GM12891 (cell line): ENCODE measurements at places on chromosomes 12 and 14.

GRCh38 chr14:20429801-20430669 is 5.9 kb downstream of the KLHL33 start:
- DNase-seq = no peak

DNA sequence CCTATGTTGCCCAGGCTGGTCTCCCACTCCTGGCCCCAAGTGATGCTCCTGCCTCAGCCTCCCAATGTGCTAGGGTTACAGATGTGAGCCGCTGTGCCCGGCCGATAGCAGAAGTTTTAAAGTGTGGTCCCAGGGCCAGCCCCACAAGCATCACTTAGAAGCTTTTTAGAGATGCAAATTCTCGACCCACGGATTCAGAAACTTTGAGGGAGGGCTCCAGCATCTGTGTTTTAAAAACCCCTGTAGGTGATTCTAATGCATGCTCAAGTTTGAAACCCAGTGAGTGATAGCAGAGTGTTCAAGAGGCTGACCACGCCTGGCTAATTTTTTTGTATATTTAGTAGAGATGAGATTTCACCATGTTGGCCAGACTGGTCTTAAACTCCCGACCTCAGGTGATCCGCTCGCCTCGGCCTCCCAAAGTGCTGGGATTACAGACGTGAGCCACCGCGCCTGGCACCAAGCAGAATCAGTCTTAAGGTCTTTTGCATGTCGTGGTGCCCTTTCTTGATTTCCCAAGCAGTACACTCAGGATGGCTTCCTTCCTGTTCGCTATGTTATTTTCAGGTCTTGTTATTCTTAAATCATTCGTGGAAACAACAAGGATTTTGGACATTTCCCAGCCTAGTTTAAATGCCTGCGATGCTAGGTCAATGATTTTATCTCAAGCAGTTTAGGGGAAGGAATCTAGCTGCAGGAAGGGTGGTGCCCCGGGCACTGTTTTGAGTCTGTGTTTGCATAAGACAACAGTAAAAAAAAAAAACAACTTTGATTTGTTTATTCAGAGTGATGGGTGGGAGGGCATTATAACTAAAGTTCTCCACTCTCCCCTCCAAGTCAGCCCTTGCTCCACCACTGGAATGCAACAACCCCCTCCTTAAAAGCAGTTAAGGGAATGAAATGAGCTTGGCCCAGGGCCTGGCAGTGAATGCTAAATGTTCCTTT is 9.2 kb upstream of the RILPL2 start:
- no peak for DNase-seq

- DNase-seq = no peak
These were observed 31.2 kb downstream of the DAD1 start for GRCh38 chr14:22557846-22558220.

GRCh38 chr14:24179961-24180796 is 8.3 kb downstream of the REC8 start:
- no peak for DNase-seq

DNA sequence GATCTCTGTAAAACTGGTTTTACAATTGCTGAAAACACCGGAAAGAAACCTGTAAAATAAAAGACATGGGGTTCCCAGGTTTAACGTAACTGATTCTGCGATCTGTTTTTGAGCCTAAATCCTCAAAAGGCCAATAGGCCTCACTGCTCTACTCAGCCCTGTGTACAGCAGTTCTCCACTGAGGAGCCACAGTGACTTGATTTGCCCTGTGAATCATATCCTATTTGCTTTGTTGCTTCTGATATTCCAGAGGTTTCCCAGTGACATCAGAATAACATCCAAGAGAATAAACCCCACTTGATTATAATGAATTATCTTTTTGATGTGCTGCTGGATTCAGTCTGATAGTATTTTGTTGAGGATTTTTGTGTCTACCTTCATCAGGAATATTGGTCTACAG is 27.5 kb downstream of the MDM1 start:
- no peak for DNase-seq

- no peak for DNase-seq
These were observed 353.4 kb downstream of the KCNH5 start for GRCh38 chr14:62691647-62692489.

GRCh38 chr14:55245657-55246268 is 25.5 kb upstream of the FBXO34 start:
- DNase-seq = peak; percentile 16

GRCh38 chr14:90114554-90114953 is 52.8 kb downstream of the KCNK13 start:
- no peak for DNase-seq

DNA sequence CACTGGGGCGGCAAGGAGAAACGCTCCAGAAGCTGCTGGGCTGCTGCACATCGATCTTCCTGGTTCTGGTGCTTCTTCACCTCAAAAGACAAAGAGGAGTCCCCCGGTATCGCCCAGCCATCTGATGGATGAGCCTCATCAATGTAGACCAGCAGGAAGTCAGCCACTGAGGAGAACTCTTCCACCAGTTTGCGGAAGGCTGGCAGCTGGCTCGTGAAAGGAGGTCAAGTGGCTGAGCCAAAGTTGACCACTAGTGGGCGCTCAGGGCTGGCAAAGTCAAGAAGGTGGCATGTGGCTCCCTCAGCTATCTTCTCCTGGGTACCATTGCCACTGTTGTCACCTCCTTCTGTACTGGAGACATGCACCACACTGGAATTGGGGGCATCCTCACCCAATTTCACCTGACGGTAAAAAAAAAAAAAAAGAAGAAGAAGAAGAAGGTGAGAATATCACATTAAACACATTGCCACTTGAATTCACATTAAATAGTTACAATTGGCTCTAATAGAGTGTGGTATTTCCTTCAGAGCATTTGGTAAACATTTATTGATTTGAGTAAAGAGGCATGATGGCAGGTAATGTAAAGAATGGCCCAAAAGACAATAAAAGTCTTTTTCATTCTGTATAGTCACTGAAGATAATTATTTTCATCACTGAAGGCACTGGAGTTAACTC is 8.3 kb downstream of the DIO2 start:
- peak; percentile 7 for DNase-seq

- DNase-seq = no peak
These were observed 22.9 kb downstream of the WNT5B start for GRCh38 chr12:1651946-1652345.

DNA sequence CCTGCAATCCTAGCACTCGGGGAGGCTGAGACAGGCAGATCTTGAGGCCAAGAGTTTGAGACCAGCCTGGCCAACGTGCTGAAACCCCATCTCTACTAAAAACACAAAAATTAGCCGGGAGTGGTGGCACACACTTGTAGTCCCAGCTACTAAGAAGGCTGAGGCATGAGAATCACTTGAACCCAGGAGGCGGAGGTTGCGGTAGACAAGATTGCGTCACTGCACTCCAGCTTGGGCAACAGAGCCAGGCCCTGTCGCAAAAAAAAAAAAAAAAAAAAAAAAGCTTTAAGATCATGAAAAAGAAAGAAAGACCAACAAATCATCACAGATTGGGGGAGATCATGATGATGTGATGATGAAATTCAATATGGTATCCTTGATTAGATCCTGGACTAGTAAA is 30.6 kb downstream of the WDR89 start:
- no peak for DNase-seq

DNA sequence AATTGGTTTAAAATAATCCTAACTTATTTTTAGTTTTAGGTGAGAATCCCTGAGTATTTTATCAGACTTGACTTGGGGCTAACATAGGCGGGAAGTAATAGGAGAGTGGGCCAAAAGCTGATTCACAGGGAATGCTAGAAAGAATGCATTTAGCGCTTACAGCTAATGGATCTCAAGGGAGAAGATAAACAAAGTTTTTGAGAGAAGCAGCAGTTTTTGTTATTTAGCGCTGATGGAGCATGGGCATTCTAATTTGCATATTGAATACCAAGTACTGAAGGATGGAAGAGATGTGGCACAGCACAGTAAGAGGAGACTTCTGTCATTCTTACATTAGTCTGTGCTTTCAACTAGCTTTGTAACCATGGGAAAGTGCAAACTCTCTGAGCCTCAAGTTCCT is 436.0 kb upstream of the FBXO33 start:
- DNase-seq = no peak

GRCh38 chr14:105005329-105005928 is 15.5 kb downstream of the CDCA4 start:
- no peak for DNase-seq

- no peak for DNase-seq
These were observed 40.4 kb downstream of the SFSWAP start for GRCh38 chr12:131751335-131751734.

DNA sequence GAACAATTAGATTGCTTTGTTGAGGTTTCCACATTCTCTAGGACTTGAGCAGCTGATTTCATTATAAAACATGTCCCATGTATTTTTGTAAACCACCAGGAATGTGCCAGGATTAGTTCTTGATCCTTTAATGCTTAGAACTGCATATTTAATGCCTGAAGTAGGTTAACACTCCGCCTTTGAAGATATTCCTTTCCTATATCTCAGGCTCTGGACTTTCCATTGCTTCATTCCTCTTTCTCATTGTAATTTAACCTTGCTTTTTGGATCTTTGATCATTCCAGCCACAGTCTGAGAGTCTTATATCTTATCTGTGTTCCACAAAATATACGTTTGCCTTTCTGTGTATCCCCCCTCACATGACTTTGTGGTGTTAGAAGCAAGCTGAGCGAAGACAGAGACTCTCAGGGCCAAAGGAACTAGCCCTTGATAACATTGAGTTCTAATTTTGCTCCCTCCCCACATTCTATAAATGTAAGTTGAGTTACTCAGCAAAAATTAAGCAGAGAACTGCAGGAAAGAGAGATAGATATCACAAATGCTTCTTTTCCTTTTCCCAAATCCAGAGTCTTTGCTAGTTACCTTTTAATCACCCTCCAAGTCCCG is 2.4 kb upstream of the CLEC1B start:
- no peak for DNase-seq

- no peak for DNase-seq
These were observed 3.4 kb upstream of the FRMD6 start for GRCh38 chr14:51648296-51648695.

DNA sequence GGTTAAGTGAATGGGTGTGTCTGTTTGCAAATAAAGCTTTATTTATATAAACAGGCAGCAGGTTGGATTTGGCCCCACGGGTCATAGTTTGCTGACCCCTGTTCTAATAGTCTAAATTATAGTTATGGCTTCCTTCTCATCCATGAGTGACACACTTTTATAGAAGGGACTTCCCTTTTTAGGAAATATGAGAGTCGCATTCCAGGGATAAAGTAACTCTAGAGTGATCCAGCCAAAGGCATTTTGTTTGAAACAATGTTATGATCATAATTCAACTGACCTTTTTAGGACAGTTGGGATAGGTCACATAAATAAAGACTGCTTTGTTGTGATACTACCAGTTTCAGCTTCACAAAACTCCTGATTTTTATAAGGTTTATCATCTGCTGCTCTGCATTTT is 87.9 kb downstream of the ALX1 start:
- DNase-seq = no peak

DNA sequence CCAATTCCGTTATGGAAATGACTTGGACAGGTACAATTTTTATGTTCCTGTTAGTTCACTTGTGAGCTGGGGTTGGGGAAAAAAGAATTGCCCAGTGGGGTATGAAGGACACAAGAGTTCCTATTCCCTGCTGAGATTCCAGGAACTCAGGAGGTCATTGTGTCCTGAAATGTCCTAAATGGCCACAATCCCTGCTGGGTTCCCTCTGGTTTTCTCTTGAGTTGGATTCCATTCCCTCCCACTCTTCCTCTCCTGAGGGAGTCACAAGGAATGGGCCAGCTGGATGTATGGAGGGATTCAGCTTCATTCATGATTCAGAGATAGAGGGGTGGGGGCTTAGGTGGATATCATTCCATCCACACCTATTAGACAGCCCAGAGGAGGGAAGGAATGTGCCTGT is 34.5 kb upstream of the DCD start:
- DNase-seq = no peak

DNA sequence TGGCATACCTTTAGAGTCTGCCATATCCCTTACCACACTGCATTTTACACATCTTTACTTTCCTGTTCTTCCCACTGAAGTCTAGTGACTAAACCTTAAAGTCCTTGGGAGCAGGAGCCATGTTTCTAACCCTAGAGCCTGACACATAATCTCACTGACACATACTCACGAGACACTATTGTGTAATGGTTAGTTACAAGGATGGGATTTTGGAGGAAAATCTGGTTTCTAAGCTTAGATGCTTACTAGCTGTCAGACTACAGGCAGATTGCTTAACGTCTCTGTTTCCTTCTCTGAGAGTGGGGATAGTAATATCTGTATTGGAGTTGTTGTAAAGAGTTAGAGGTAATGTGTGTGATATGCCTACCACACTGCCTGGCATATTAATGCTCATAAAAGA is 6.2 kb upstream of the DYRK4 start:
- DNase-seq = no peak

- no peak for DNase-seq
These were observed 223.1 kb downstream of the ANO6 start for GRCh38 chr12:45439039-45439438.

GRCh38 chr12:105083551-105084105 is 630 bp downstream of the ALDH1L2 start:
- no peak for DNase-seq

DNA sequence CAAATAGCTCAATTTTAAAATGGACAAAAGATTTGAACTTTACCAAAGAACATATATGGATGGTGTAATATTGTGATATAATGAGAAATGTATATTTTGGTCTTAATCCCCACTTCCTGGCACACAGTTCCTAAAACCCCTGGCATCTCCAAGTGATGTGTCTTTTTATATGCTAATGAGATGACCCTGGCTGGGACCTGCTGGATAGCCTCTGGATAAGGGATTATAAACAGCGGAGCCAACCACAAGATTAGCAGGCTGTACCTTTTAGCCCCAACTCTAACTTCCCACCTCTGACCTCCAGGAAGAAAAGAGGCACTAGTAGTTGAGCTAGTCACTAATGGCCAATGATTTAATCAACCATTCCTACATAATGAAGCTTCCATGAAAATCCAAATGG is 130.0 kb downstream of the DPF3 start:
- DNase-seq = no peak

DNA sequence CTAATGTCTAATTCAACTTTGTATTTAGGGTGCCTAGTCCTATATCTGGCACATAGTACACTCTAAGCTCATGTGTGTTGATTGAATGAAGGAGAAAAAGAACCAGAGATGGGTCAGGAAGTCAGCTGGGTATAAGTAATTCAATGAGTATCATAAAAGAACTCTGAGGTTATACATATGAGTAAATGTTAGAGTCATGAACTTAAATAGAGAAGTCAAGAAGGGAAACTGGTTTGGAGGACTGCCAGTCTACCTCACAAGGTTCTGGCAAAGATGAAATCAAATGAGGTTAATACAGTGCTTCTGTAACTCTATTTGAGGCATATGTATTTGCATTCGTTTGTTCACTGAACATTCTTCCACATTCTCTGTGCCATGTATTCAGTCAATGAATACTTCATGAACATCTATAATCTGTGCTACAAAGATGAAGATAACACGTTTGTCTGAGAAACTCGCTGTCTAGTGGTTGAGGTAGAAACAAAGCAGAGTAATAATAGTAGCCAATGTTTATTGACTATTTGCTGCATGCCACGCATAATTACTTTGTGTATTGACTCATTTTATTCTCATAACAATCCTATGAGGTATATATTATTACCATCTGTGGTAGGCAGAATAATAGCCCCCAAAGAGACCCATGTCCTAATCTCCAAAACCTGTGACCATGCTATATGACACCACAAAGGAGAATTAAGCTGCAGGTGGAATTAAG is 88.9 kb downstream of the PTGER2 start:
- DNase-seq = no peak
